A172 (cell line): ENCODE measurements at places on chromosomes 7 and 10.

DNA sequence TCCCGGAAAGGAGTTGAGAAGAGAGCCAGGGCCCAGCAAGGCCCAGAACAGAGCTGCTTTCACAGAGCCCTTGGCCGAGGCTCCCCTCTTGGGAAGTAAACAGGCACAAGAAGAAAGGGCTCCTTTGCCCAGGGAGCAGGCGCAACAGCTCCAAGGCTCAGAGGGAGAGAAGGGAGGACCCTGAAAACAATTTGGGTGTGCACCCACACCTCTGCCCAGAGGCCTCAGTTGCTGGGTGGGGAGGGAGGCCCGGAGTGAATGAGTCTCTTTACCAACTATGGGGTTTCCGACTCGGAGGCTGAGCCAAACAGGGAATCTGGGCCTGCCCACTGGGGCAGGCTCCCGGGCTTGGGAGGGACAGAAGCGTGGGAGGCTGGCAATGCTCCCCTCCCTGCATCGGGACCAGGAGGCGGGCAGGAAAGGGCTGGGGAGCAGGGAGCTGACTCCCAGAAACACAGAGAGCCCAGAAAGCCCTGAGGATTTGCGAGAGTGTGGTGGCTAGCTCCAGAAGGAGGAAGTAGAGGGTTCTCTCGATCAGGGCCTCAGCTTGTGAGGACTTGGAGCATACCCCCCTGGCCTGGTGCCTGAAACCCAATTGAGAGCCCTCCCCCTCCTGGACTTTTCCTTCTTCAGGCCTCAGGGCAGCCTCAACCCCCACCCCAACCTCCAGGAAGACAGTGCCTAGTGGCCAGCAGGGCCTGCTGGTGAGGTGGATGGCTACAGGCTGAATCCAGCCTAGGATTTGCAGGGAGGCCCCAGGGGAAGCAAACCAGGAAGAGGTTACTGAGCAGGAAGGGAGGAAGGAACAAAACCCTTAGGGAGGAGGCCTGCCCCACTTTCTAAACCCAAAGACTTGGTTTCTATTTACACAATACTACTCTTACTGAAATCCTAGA is 6.2 kb downstream of the C10orf105 start:
- no peak for DNase-seq

- no peak for DNase-seq
Observed at GRCh38 chr7:30761214-30762156, 9.6 kb downstream of the INMT start.

DNA sequence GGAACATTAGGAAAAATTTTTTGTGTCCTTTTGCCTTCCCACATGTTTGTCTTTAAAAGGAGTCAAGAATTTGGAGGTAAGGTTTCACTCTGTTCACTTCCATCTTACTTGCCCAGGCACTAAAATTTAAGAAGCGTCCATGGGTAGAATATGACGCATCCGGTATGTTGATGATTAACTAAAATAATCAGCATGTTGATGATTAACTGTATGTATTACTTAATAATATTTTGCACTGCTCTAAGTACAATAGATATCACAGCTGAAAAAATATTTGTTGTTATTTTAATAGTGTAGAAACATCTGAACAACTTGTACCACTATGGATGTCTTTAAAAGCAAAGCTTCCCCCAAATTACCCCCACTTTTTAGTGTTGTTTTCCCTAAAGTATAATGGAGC is 11.5 kb downstream of the ANKRD22 start:
- DNase-seq: no peak

DNA sequence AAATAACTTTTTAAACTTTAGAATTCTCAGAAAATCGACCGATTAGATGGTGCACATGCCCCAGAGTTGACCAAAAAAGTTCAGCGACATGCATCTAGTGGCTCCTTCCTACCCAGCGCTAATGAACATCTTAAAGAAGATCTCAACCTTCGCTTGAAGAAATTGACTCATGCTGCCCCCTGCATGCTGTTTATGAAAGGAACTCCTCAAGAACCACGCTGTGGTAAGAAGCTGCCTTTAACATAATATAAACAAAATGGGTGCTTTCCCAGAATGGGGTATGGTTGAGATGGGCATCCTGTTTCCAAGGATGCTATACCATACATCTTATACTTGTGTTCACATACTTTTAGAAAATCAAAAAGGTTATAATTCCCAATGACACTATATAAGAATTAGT is 24.6 kb downstream of the GLRX3 start:
- DNase-seq: no peak

- DNase-seq: no peak
Observed at GRCh38 chr7:124413029-124413428, 352.6 kb downstream of the GPR37 start.

- no peak for DNase-seq
Observed at GRCh38 chr7:77833136-77833535, 34.6 kb downstream of the PHTF2 start.

- no peak for DNase-seq
Observed at GRCh38 chr7:139534966-139535651, 11.6 kb downstream of the CLEC2L start.

DNA sequence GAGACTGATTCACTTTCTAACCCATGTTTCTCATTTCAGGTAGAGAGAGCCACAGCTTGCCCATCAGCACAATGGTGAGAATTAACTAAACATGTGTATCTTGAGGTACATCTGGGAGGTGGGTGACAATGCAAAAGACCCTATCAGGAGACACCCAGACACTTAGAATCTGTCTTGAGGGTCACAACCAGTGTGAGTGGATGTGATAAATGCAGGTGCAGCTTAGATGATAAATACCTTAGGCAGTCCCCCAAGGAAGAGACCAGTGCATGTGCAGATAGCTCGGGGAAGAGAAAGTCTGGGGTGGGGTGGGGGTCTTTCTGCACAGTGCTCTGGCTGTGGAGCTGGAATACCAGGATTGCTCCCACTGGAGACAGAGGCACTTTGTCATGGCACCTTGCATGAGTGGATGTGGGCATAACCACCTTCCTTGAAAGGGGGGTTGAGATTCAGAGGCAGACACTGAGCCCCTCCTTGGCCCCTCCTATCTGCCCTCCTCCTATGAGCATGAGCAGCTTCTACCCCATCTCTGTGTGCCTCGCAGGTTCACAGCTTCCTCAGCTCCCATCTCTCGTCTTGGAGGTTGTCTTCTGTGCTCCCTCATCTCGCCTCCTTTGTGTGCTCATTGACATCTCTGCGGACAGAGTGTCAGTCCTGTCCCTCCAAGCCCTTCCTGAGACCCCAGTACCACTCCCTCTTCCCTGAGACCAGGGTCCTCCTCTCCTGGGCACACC is 349.8 kb downstream of the TCERG1L start:
- DNase-seq: no peak

DNA sequence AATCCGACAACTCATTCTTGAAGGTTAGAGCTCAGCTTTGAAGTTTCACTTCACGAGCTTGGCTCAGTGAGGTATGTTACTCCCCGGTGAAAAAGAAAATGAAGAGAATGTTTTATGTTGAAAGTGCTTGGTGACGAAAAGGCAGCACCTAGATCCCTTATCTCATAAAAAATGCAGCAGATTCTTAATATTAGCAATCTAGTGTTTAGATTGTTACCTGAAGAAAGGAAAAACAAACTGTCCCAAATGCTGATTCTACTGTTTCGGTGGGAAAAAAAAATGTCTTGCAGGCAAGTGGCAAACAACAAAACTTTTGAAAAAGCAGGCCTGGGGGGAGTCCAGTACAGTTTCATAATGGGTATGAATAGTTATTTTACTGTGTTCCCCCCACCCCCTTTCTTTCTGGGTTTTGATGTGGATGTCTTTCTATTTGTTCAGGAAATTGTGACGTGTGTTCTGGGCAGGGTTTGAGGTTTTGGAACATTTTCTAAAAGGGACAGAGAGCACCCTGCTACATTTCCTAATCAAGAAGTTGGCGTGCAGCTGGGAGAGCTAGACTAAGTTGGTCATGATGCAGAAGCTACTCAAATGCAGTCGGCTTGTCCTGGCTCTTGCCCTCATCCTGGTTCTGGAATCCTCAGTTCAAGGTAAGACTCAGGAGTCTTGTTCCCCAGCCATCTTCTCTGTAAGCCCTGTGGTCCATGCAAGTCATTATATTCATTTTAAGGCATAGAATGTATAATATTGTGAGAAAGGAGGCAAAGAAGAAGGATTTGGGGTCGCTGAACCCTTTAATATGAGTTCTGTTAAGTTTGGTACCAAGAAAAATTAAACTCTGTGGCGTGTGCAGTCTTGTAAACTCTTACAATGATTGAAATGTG is at the start of gene SRGN:
Gene SRGN, plus strand, starts transcription at position 514 of the 881 bp plus-strand sequence. Its CDS starts 55 bp downstream, at position 569.
- peak; percentile 87 for DNase-seq

GRCh38 chr10:24133835-24134234 is 75.1 kb upstream of the KIAA1217 start:
- no peak for DNase-seq

DNA sequence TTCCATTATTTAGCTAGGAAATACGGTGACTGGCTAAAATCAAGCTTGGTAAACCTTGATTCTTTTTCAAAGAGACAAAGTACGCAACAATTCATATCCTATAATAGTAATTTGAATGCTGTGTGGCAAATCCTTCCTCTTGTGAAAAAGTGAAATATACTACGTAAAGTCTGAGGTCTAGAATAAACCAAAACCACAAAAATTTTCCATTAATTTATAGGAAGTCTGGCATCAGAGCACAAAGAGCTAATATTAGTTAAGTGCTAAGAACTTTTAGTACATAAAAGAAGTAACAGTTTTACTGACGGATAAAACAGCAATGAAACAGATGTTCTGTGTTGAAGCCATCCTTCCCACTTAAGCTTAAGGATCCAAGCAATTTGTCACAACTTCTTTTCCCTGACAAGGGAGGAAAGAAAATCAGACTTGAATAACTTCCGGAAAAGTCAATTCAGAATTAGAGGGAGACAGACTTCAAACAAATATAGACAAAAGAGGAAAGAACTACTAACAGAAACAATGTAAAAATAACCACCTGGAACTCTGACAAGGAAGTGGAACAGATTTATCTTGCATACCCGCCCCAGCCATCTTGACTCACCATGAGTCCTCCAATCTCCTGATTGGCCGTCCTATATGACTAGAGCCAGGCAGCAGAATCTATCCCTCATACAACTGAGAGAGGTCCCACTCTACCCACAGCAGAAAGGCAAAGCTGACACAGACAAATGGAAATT is 34.6 kb downstream of the RHEB start:
- peak; percentile 90 for DNase-seq

DNA sequence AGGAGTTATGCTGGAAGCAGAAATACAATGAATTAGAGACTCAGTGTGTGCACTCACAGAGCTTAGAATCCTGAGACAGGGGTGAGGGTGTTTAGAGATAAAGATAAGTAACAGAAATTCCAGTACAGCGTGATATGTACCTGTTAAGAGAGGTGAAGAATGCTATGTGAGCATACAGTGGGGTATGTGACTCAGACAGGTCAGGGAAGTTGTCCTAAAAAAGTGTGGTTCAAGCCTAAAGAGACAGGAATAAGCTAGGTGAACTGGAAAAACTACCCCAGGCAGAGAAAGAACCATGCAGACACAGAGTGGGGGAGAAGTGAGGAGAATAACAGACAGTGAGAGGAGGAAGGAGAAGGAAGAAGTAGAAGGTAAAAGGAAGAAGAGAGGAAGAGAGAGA is 8.6 kb downstream of the SMIM30 start:
- no peak for DNase-seq

- peak; percentile 65 for DNase-seq
Observed at GRCh38 chr10:92517034-92517655, 56.7 kb downstream of the IDE start.

GRCh38 chr7:28645866-28646265 is 233.5 kb downstream of the CREB5 start:
- DNase-seq: no peak

- peak; percentile 63 for DNase-seq
Observed at GRCh38 chr7:33981671-33982424, 76.5 kb downstream of the BMPER start.

DNA sequence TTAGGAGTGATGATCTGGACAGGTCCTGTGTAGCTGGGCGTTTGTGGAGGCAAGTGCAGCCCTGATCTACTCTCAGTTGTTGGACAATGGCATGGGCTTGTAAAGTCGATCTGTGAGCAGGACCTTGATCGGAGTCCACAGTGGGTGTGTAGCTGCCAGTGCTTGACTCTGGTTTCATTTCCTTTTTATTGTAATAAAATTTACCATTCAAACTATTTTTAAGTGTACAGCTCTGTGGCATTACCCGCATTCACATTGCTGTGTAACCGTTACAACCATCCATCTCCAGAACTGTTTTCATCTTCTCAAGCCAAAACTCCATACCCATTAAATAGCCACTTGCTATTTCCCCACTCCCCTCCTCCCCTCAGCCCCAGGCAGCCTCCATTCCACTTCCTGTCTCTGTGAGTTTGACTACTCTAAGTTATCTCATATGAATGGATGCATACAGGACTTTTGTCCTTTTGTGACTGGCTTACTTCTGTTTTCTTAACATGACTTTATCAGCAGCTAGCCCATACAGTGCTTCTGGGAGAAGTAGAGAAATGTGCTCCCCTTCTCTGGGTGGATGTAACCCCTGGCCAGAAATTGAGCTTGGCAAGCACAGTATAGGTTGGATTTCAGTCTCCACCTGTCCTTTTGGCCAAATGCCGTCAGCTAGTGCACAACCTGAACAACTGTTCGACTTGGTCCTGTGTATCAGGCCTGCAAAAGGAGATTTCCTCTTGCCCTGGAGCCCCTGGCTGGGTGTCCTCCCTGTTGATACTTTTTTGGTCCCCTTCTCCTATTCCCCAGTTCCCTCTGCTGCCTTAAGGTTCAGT is 180.0 kb downstream of the LRMDA start:
- DNase-seq: no peak

GRCh38 chr7:150966002-150966401 is 12.1 kb downstream of the KCNH2 start:
- no peak for DNase-seq

- DNase-seq: no peak
Observed at GRCh38 chr10:29545122-29545521, 89.6 kb downstream of the SVIL start.

GRCh38 chr10:88254091-88254490 is 329.0 kb downstream of the RNLS start:
- peak; percentile 85 for DNase-seq

- DNase-seq: no peak
Observed at GRCh38 chr7:37488163-37488764, 39.6 kb upstream of the ELMO1 start.

DNA sequence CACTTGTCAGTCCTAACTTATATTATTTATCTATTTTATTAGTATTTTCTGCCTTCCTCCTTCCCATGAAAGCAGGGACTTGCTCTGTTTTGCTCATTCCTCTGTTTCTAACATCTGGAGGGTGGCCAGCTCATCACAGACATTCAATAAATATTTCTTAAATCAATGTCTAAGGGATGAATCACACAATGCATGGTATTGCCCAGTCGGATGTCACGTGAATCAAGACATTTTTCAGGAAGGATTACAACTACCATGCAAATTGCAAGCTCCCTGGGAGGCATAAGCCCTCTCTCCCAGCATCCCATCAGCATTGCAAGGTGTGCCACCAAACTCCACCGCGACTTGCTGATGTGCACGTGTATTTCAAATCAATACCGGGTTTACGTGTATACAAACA is 146.6 kb upstream of the RNF32 start:
- no peak for DNase-seq

GRCh38 chr7:91398341-91398740 is 134.1 kb downstream of the FZD1 start:
- no peak for DNase-seq

- DNase-seq: no peak
Observed at GRCh38 chr7:54186336-54186735, 355.8 kb upstream of the VSTM2A start.
